ENCODE measurements at places on chromosomes 11 and 22. TPM values are rescaled to one million over a fixed set of nuclear protein-coding genes. Genes with fewer than 3 reads are reported as not detected.

DNA sequence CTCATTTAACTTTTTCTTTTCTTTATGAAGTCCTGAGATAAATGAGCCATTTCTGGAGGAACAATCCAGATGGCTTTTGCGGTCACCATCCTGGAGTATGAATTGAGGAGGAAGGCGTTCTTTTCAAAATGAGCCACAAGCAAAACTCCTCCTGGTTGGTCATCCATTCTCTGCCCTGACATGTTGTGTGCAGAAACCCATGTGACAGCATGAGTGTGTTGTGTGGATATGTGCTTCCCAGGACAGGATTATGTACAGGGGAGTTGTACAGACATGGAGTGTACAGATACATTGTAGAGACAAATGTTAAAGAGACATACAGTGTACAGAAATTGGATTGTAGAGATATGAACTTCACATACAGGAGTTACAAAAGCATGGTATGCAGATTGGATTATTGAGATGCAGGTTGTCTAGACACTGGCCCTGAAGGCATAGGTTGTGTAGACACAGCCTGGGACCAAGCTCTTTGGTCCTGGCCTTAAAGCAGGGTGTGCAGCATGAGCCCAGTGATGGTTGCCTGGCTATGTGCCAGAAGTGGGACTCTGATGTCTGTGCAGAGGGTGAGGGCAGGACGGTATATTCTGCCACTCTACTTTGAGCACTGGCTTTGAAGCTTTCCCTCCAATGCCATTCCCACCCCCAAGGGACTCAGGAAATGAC, 178.5 kb upstream of the ZBED5 start:
- no peak overlapping the region for H3K4me3 ChIP-seq
- no peaks in the 10 kb centered on the region for H3K36me3 ChIP-seq
- H3K27me3 ChIP-seq = peaks cover 4% of the 10 kb centered on the region

- H3K27me3 ChIP-seq = no peaks in the 10 kb centered on the region
- no peak overlapping the region for H3K4me3 ChIP-seq
- DNase-seq = no peak
- H3K4me1 ChIP-seq = peaks cover 4% of the 10 kb centered on the region
These were observed 91.8 kb upstream of the RAB1B start for GRCh38 chr11:66176650-66177049.

- DNase-seq = no peak
- H3K27me3 ChIP-seq = no peaks in the 10 kb centered on the region
- no peak overlapping the region for H3K4me3 ChIP-seq
- H3K27ac ChIP-seq = no peak overlapping the region
- no peaks in the 10 kb centered on the region for H3K4me1 ChIP-seq
These were observed 106.2 kb upstream of the CHORDC1 start for GRCh38 chr11:90329043-90329442.

DNA sequence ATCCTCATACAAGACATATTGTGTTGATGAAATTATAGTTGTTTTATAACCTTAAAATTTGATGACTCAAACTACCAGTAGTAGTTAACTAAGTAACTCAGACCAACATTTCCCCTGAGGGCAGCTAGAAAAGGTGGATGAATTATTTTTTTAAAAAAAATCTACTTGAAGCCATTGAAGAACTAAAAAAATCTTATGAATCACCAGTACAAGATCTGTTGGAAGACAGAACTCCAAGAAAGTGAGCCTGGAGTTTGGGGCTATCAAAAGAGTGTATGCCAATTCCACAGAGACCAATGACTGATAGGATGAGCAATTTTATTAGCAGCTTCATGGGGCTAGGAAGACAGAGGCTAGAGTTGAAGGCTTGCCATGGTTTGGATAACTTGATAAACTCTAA, 72.4 kb downstream of the CYP2R1 start:
- H3K4me1 ChIP-seq = no peaks in the 10 kb centered on the region
- H3K27ac ChIP-seq = no peak overlapping the region
- no peak for DNase-seq
- H3K27me3 ChIP-seq = no peaks in the 10 kb centered on the region
- peaks cover 13% of the 10 kb centered on the region for H3K36me3 ChIP-seq

The CRYAB gene
- not detected for polyA plus RNA-seq

The CTSW gene
- polyA plus RNA-seq = 80.9 TPM

The SYT7 gene
- not detected for polyA plus RNA-seq

- no peak overlapping the region for H3K4me3 ChIP-seq
- DNase-seq = no peak
- H3K27ac ChIP-seq = no peak overlapping the region
- no peaks in the 10 kb centered on the region for H3K4me1 ChIP-seq
- no peaks in the 10 kb centered on the region for H3K36me3 ChIP-seq
- H3K27me3 ChIP-seq = no peaks in the 10 kb centered on the region
These were observed 20.4 kb upstream of the EMSY start for GRCh38 chr11:76424379-76424778.

GRCh38 chr22:33921525-33922348, 1.5 kb upstream of the LARGE1 start:
- no peaks in the 10 kb centered on the region for H3K36me3 ChIP-seq
- peak overlapping the region; percentile 50 for H3K4me3 ChIP-seq
- H3K27ac ChIP-seq = no peak overlapping the region
- peaks cover 5% of the 10 kb centered on the region for H3K27me3 ChIP-seq
- peaks cover 14% of the 10 kb centered on the region for H3K4me1 ChIP-seq

DNA sequence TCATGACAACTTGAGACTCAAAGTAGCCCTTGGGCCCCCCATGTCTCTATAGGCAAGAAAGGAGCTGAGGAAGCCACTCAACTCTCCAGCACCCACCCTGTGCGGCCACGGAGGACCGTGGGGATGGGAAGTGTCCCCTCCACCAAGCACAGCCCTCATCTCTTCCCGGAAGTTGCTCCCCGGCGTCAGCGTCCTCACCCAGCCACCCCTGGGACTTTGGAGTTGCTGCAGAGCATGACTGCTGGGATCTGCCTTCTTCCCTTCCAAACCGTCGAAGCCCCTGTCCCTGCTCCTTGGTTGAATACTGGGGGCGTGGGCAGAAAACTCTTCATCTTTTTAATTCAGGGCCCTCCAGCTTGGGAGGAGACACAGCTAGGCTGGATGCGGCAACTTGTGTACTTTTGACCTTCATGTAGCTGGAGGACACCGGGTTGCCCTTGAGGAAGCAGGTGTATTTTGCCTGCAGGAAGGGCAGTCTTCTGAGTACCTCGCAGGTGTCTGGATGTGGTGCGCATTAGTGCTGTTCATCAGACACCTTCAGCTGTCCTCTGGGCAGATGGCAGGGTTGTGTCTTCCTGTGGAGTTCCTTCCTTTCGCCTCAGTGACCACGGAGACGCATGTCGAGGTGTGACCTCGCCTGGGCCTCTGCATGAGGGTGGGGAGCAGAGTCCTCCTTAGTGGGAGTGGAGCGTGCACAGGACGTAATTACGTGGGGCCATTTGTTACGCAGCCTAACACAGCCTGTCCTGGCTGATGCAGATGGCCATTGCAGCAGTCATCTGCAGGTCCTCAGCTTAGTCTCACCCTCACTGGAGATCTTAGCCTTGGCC, 12.2 kb upstream of the IFITM3 start:
- no peaks in the 10 kb centered on the region for H3K36me3 ChIP-seq
- peaks cover 33% of the 10 kb centered on the region for H3K4me1 ChIP-seq
- no peaks in the 10 kb centered on the region for H3K27me3 ChIP-seq
- no peak overlapping the region for H3K4me3 ChIP-seq
- no peak overlapping the region for H3K27ac ChIP-seq

GRCh38 chr11:44314733-44315132, 4.8 kb upstream of the ALX4 start:
- no peak for DNase-seq
- no peak overlapping the region for H3K4me3 ChIP-seq
- H3K27ac ChIP-seq = no peak overlapping the region
- peaks cover 14% of the 10 kb centered on the region for H3K4me1 ChIP-seq
- no peaks in the 10 kb centered on the region for H3K36me3 ChIP-seq

DNA sequence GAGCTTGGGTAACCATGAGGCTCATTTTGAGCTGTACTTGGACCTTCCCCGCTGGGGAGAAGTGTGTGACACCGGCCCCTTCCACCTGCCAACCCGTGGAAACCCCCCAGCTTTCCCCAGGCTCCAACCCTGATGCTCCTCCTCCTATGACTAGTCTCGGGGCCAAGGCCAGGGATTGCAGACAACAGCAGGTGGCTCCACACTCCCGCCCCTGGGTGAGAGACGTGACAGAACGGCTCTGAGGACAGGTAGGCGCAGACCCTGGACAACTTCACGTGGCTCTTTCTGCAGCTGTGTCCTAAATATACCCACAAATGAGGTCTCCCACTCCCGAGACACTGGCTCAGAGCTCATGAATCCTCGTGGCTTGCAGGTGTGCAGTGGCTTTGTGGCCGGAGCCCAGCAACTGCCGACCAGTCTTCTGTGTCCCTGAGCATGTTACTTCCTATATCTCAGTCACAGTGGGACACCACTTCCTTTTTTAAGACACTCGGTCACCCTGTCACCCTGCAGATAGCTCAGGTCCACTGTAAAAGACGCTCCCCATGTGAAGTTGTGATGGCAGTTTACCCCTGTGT, 55.2 kb downstream of the NECTIN1 start:
- DNase-seq = no peak
- no peaks in the 10 kb centered on the region for H3K4me1 ChIP-seq
- no peaks in the 10 kb centered on the region for H3K36me3 ChIP-seq
- no peak overlapping the region for H3K4me3 ChIP-seq
- H3K27me3 ChIP-seq = no peaks in the 10 kb centered on the region
- H3K27ac ChIP-seq = no peak overlapping the region
